Psoas muscle (tissue), 8 donors: ENCODE measurements at places on chromosomes 7 and 10. TPM values are rescaled to one million over a fixed set of nuclear protein-coding genes. Genes with fewer than 3 reads are reported as not detected.

DNA sequence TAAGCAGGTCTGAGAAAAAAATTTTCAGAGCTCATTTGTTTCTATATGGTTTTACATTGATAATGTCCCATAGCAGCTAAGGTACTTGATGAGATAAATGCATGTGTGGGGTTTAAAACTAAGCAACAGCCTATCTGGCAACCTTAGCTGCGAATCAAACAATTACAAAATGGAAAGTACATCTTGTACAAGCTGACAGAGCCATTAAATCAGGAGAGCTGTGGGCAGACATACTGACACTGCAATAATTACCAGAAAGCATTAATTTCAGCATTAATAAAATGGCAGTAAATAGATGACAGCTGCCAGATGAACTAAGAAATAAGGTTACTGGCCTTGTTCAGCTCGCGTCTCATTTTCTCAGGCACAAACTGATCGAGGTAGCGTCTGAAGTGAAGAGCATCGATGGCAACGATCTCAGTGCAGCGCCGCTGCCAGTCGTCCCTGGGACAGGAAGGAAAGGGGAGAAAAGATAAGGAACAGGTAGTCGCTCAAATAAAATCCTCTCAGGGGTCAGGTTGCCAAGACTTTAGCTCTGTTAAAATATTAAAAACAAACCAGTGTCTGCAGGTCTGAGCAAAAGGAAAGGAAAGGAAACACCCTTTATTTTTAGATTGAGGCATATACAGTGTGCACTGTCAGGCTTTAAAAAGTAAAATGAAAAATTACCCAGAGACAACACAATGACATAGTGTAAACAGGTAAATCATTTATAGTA, 79.7 kb upstream of the OGDHL start:
- H3K27ac ChIP-seq, result no peak overlapping the region
- DNase-seq, result no peak
- peaks cover 5% of the 10 kb centered on the region for H3K4me1 ChIP-seq
- no peaks in the 10 kb centered on the region for H3K36me3 ChIP-seq

GRCh38 chr7:2612445-2613097, 19.2 kb upstream of the TTYH3 start:
- H3K27me3 ChIP-seq, result no peaks in the 10 kb centered on the region
- H3K27ac ChIP-seq, result peak overlapping the region; percentile 85
- H3K4me1 ChIP-seq, result peaks cover 16% of the 10 kb centered on the region
- no peak for DNase-seq
- no peak overlapping the region for H3K4me3 ChIP-seq
- H3K36me3 ChIP-seq, result no peaks in the 10 kb centered on the region

SPDYE9 gene
- not detected for total RNA-seq

FLNC gene
- total RNA-seq, result 2,884 TPM

- peaks cover 43% of the 10 kb centered on the region for H3K4me1 ChIP-seq
- H3K4me3 ChIP-seq, result no peak overlapping the region
- no peaks in the 10 kb centered on the region for H3K36me3 ChIP-seq
- no peak for DNase-seq
- H3K27ac ChIP-seq, result no peak overlapping the region
Measured at GRCh38 chr7:80773787-80774508, 135.5 kb downstream of the CD36 start.

DNA sequence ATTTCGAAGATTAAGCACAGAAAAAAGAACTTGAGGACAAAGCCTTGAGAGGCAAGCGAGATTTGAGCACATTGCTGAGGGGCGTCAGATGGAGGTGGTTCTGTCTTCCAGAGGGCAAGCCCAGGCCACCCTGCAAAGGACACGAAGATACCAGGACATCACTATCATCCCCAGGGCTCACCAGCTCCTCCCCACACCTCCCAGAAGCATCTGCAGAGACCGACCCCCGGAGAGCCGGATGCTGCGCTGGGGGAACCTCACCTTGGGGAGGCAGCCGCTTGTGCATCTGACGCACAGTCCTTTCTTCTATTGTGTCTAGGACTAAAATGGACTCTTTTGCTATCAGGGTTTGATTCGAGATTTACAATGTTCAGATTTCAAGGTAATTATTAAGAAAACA, 259.7 kb downstream of the DNAJB6 start:
- no peak overlapping the region for H3K4me3 ChIP-seq
- DNase-seq, result no peak
- no peaks in the 10 kb centered on the region for H3K27me3 ChIP-seq
- no peaks in the 10 kb centered on the region for H3K4me1 ChIP-seq
- H3K36me3 ChIP-seq, result no peaks in the 10 kb centered on the region

GRCh38 chr7:107824858-107825257, 21.8 kb upstream of the SLC26A3 start:
- H3K36me3 ChIP-seq, result no peaks in the 10 kb centered on the region
- no peak for DNase-seq
- no peaks in the 10 kb centered on the region for H3K27me3 ChIP-seq
- no peaks in the 10 kb centered on the region for H3K4me1 ChIP-seq
- H3K27ac ChIP-seq, result no peak overlapping the region
- H3K4me3 ChIP-seq, result no peak overlapping the region

GRM3 gene
- total RNA-seq, result not detected

GRCh38 chr10:110601581-110601980, 34.1 kb downstream of the SMC3 start:
- H3K4me3 ChIP-seq, result no peak overlapping the region
- no peak overlapping the region for H3K27ac ChIP-seq
- no peak for DNase-seq
- no peaks in the 10 kb centered on the region for H3K4me1 ChIP-seq

ADCY1 gene
- 4.3 TPM for total RNA-seq

C10orf95 gene
- total RNA-seq, result not detected

GRCh38 chr7:93622036-93623033, 47.8 kb upstream of the CALCR start:
- H3K27me3 ChIP-seq, result no peaks in the 10 kb centered on the region
- no peak for DNase-seq
- no peaks in the 10 kb centered on the region for H3K4me1 ChIP-seq
- H3K36me3 ChIP-seq, result no peaks in the 10 kb centered on the region
- no peak overlapping the region for H3K27ac ChIP-seq

OR2A1 gene
- total RNA-seq, result not detected

RADIL gene
- total RNA-seq, result 2.9 TPM

GRCh38 chr7:137923380-137923779, 76.6 kb upstream of the DGKI start:
- no peak for DNase-seq
- H3K4me1 ChIP-seq, result no peaks in the 10 kb centered on the region
- H3K27ac ChIP-seq, result no peak overlapping the region
- H3K36me3 ChIP-seq, result peaks cover 17% of the 10 kb centered on the region
- no peak overlapping the region for H3K4me3 ChIP-seq
- H3K27me3 ChIP-seq, result no peaks in the 10 kb centered on the region

TRIL gene
- total RNA-seq, result 0.82 TPM

GRCh38 chr10:15601819-15602218, 117.9 kb downstream of the ITGA8 start:
- no peak for DNase-seq
- no peaks in the 10 kb centered on the region for H3K27me3 ChIP-seq
- H3K4me1 ChIP-seq, result no peaks in the 10 kb centered on the region

FAM13C gene
- total RNA-seq, result 13.5 TPM

- peaks cover 6% of the 10 kb centered on the region for H3K4me1 ChIP-seq
- H3K27ac ChIP-seq, result no peak overlapping the region
- H3K36me3 ChIP-seq, result no peaks in the 10 kb centered on the region
- peak; percentile 50 for DNase-seq
- no peak overlapping the region for H3K4me3 ChIP-seq
Measured at GRCh38 chr7:93910076-93910994, 4.0 kb downstream of the GNGT1 start.

GRCh38 chr7:129503725-129504124, 1.4 kb downstream of the SMKR1 start:
- H3K4me1 ChIP-seq, result peaks cover 7% of the 10 kb centered on the region
- no peaks in the 10 kb centered on the region for H3K36me3 ChIP-seq
- H3K27me3 ChIP-seq, result no peaks in the 10 kb centered on the region
- H3K4me3 ChIP-seq, result no peak overlapping the region
- H3K27ac ChIP-seq, result no peak overlapping the region
- no peak for DNase-seq

- H3K4me1 ChIP-seq, result no peaks in the 10 kb centered on the region
- no peaks in the 10 kb centered on the region for H3K36me3 ChIP-seq
- no peak for DNase-seq
- no peak overlapping the region for H3K27ac ChIP-seq
- no peak overlapping the region for H3K4me3 ChIP-seq
Measured at GRCh38 chr7:151438864-151439601, 908 bp downstream of the CRYGN start.

TMEM140 gene
- total RNA-seq, result 67.0 TPM

- H3K36me3 ChIP-seq, result peaks cover 24% of the 10 kb centered on the region
- no peak overlapping the region for H3K4me3 ChIP-seq
- H3K4me1 ChIP-seq, result no peaks in the 10 kb centered on the region
- no peak overlapping the region for H3K27ac ChIP-seq
Measured at GRCh38 chr10:68043030-68043429, 32.1 kb downstream of the HERC4 start.
